Activated T-helper 1 cell treated with anti-CD3 and anti-CD28 coated beads, Interleukin-12 subunit alpha, Interleukin-12 subunit beta, Interleukin-2, Interleukin-4 antibody, amounts not matched to agents 30 ng/mL and 10 ng/mL and 1 ng/mL, durations not matched to agents 14 hours and 24 hours and 36 hours (primary cell): ENCODE measurements at places on chromosomes 3 and 15. TPM values are rescaled to one million over a fixed set of nuclear protein-coding genes. Genes with fewer than 3 reads are reported as not detected.

- DNase-seq: peak; percentile 10
- peak overlapping the region; percentile 86 for H3K4me3 ChIP-seq
- H3K36me3 ChIP-seq: peaks cover 7% of the 10 kb centered on the region
- peak overlapping the region; percentile 74 for H3K27ac ChIP-seq
- peaks cover 54% of the 10 kb centered on the region for H3K27me3 ChIP-seq
Observed at GRCh38 chr3:136819731-136820679, 1.1 kb downstream of the SLC35G2 start.

DNA sequence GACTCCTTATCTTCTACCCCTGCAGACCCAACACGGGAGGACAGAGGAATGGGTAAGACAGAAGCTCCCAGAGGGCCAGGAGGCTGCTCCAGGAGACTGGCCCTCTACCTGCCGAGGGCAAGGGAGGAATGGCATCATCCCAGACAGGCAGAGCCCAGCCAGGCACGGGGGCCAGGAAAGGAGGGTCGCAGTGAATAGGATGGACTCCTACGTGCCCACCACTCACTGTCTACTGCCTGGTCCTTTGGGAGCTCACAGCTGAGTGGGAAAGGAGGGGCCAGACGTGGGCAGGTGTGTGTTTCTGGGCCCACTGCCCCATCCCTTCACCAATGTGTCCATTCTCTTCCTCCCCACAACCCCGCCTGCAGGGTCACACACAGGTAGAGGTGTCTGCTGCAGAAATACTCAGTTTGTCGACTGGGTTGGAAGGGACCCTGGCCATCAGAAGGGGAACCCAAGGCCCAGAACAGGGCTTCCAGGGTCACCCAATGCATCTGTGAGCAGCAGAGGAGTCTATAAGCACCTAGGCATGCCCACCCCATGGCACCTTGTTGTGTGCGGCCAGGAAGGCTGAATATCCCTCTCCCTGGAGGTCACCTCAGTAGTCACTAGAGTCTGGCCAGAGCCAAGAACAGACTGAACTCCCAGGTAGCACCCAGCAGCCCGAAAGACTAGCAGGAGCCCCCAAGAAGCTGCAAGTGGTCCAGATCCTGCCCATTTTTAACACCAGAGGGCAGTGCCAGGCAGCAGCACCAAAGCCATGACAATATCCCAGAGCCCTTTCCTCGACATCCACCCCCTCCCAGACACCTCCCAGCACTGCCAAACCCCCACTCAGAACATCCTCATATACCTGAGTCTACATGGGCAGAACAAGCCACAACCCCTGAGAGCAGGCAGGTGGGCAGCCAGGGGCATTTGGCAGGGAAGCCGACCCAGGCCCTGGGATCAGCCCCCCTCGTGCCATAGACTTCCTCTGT lies 24.0 kb downstream of the TKT start:
- H3K27ac ChIP-seq: no peak overlapping the region
- DNase-seq: no peak
- no peak overlapping the region for H3K4me3 ChIP-seq
- H3K36me3 ChIP-seq: peaks cover 31% of the 10 kb centered on the region
- peaks cover 10% of the 10 kb centered on the region for H3K4me1 ChIP-seq

DNA sequence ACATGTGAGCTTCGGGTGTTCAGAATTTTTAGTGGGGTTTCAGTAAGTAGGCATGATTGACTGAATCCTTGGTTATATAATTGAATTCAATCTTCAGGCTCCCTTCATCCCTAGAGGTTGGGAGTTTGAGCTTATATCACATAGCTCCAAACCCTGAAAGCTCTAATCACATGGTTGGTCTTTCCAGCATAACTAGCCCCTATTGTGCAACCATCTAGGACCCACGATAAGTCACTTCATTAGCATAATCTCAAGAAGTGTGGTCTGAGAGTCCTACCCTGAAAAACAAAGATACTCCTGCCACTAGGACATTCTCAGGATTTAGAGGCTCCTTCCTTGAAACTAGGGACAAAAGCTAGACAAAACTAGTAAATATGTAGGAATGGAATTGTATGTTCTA lies 348.9 kb upstream of the CBLB start:
- H3K36me3 ChIP-seq: peaks cover 53% of the 10 kb centered on the region
- H3K4me1 ChIP-seq: peaks cover 42% of the 10 kb centered on the region
- H3K27me3 ChIP-seq: no peaks in the 10 kb centered on the region
- no peak overlapping the region for H3K27ac ChIP-seq

SPATA12 gene
- not detected in 2 replicates for total RNA-seq

TSC22D2 gene
- 21.3 and 22.7 TPM in 2 replicates for total RNA-seq

AGBL1 gene
- total RNA-seq: not detected in 2 replicates
